Gastrocnemius medialis (tissue), 4 donors: ENCODE measurements at places on chromosomes 6 and 20.

- H3K27me3 ChIP-seq = no peaks in the 10 kb centered on the region
- DNase-seq = no peak
- H3K4me1 ChIP-seq = no peaks in the 10 kb centered on the region
- H3K4me3 ChIP-seq = no peak overlapping the region
These were observed 162.0 kb upstream of the SIM1 start for GRCh38 chr6:100626721-100627120.

GRCh38 chr20:25198663-25199383, 3.3 kb downstream of the ENTPD6 start:
- H3K4me3 ChIP-seq = no peak overlapping the region
- no peaks in the 10 kb centered on the region for H3K36me3 ChIP-seq
- H3K4me1 ChIP-seq = peaks cover 26% of the 10 kb centered on the region
- H3K27me3 ChIP-seq = no peaks in the 10 kb centered on the region

DNA sequence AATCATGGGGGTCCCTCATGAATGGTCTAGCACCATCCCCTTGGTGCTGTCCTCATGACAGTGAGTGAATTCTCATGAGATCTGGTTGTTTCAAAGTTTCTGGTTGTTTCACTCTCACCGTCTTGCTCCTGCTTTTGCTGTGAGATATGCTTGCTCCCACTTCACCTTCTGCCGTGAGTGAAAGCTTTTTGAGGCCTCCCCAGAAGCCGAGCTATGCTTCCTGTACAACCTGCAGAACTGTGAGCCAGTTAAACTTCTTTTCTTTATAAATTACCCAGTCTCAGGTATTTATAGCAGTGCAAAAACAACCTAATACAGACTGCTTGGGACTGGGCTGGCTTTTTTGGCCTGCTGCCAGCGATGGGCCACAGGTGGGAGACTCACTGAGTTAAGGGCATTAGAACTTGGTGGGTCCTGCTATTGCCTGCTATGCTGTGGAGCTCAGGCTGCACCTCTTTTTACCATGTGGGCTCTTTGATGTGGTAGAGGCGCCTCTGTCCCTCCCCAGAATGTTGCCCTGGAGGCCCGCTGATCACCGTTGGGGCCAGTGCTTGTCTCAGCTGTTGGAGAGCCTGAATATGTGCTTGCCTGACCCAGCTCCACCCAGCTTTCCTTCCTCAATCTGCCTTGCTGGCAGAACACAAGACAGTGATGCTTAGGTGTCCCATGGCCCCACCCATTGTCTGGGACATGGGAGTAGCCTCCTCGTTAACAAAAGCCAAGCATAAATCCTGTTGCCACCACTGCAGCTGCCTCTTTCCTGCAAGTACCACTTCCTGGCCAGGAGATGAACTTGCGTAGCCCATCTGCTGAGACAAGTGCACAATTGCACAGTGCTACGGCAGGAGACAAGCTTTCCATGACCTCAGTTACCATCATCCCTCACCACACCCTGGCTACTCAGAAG, 47.1 kb downstream of the IGF2R start:
- no peak for DNase-seq
- no peaks in the 10 kb centered on the region for H3K4me1 ChIP-seq
- no peak overlapping the region for H3K27ac ChIP-seq
- no peaks in the 10 kb centered on the region for H3K36me3 ChIP-seq

DNA sequence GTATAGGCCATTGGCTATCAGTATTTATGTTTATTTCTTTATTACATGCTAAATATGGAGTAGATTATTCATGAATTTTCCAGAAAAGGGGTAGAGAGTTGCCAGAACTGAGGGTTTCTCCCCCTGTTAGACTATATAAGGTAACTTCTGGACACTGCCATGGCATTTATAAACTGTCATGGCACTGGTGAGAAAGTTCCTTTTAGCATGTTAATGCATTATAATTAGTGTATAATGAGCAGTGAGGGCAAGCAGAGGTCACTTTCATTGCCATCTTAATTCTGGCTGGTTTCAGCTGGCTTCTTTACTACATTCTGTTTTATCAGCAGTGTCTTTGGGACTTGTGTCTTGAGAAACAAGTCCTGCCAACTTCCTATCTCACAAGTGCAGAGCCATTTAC, 220.0 kb upstream of the CNR1 start:
- H3K27ac ChIP-seq = no peak overlapping the region
- no peak overlapping the region for H3K4me3 ChIP-seq
- no peaks in the 10 kb centered on the region for H3K27me3 ChIP-seq
- H3K4me1 ChIP-seq = no peaks in the 10 kb centered on the region
- DNase-seq = no peak

DNA sequence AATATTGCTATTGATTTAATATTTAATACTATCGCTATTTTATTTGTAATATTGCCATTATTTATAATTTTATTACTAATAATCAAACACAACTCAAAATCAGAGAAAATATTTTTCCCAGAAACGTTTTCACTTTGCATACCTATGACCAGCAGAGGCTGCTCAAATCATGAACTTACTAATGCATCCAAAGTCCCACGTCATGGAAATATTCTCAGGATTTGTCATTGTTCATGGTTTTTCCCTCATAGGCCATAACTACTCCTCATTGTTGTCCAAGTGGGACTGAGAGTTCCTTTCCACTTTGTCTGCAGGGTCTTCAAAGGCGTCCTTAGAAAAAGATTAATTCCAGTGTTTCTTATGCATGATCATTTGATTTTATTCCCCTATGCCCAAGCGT, 344.8 kb downstream of the THBS2 start:
- H3K4me1 ChIP-seq = peaks cover 13% of the 10 kb centered on the region
- no peak for DNase-seq
- H3K27me3 ChIP-seq = no peaks in the 10 kb centered on the region
- no peak overlapping the region for H3K4me3 ChIP-seq
- no peak overlapping the region for H3K27ac ChIP-seq

DNA sequence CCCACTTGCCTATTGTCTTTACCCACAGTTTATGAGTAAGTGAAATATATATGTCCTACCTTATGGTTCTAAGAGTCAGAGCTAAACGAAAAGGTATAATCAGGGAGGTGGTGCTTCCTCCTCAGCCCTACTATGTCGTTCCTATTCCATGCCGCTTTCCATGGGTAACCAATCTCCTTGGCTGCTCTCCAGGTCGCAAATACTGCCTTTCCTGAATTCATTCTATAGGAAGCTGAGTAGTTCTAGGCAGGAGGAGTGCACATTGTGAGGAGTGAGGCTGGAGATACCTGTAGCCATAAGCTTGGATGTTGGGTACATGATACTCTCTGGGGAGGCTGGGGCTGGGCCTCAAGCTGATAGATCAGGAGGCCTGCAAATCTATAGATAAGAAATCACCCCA, 5.8 kb downstream of the IL20RA start:
- peaks cover 6% of the 10 kb centered on the region for H3K4me1 ChIP-seq
- H3K36me3 ChIP-seq = no peaks in the 10 kb centered on the region
- no peak overlapping the region for H3K27ac ChIP-seq
- H3K27me3 ChIP-seq = peaks cover 12% of the 10 kb centered on the region
- DNase-seq = no peak

- H3K4me3 ChIP-seq = no peak overlapping the region
- no peaks in the 10 kb centered on the region for H3K27me3 ChIP-seq
- H3K36me3 ChIP-seq = no peaks in the 10 kb centered on the region
- no peak overlapping the region for H3K27ac ChIP-seq
- H3K4me1 ChIP-seq = no peaks in the 10 kb centered on the region
These were observed 32.5 kb downstream of the PRR18 start for GRCh38 chr6:166275714-166276166.

DNA sequence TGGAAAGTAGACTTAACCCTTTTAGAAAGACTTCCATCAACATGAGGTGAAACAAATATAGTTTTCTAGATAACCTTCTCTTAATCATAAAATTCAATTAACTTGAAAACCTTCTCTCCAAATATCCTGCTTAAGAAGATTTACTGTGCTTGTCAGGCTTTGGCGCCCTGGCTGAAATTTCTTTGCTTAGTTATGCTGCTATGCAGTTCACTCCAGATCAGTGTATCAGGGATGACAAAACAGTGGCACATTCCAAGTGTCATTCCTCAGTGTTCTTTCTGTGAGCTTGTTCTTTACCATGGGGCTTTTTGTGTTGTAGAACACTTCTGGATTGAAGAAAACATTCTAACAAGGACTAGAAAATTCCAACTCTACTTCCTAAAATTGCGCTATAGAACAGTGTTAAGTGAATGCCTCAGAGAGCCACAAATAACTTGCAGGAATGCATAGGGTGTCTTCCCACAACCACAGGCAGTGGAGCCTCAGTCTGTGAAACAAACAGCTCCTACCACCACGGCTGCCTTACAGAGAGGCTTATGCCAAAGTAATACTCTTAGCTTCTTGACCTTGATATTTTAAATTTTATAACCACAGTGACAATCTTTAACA, 443.6 kb downstream of the CDC5L start:
- no peaks in the 10 kb centered on the region for H3K4me1 ChIP-seq
- H3K4me3 ChIP-seq = no peak overlapping the region
- H3K27ac ChIP-seq = no peak overlapping the region

DNA sequence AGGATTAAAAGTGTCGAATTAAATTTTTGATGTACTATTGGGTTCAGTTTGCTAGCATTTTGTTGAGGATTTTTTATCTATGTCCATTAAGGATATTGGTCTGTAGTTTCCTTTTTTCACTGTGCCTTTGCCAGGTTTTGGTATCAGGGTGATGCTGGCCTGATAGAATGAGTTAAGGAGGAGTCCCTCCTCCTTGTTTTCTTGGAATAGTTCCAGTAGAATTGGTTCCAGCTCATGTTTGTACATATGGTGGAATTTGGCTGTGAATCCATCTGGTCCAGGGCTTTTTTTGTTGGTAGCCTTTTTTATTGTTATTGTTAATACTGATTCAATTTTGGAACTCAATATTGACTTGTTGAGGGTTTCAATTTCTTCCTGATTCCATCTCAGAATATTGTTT, 141.8 kb downstream of the SIM1 start:
- H3K36me3 ChIP-seq = no peaks in the 10 kb centered on the region
- H3K27me3 ChIP-seq = no peaks in the 10 kb centered on the region
- H3K4me1 ChIP-seq = no peaks in the 10 kb centered on the region

DNA sequence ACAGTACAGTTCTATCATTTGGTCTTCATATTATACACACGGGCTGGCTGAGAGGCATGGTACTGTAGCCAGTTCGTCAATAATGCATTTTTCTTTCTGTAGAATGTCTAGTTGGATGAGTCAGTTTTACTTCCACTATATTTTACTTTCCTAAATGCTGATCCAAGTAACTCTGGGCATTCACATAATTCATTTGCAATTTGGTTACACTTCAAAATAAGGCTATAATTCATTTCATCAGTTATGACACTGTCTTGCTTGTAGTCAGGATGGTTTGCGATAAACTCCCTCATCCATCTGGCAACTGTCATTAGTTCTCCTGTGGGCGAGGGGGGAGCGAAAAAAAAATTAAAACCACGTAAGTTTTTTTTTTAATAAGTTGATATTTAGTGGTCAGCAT, 46.3 kb downstream of the GCLC start:
- no peak for DNase-seq
- peaks cover 60% of the 10 kb centered on the region for H3K36me3 ChIP-seq
- no peak overlapping the region for H3K4me3 ChIP-seq
- peaks cover 3% of the 10 kb centered on the region for H3K4me1 ChIP-seq
- H3K27me3 ChIP-seq = no peaks in the 10 kb centered on the region

- H3K4me1 ChIP-seq = no peaks in the 10 kb centered on the region
- no peak for DNase-seq
- no peaks in the 10 kb centered on the region for H3K36me3 ChIP-seq
- no peak overlapping the region for H3K4me3 ChIP-seq
These were observed 490.3 kb downstream of the COL12A1 start for GRCh38 chr6:74715355-74716085.

DNA sequence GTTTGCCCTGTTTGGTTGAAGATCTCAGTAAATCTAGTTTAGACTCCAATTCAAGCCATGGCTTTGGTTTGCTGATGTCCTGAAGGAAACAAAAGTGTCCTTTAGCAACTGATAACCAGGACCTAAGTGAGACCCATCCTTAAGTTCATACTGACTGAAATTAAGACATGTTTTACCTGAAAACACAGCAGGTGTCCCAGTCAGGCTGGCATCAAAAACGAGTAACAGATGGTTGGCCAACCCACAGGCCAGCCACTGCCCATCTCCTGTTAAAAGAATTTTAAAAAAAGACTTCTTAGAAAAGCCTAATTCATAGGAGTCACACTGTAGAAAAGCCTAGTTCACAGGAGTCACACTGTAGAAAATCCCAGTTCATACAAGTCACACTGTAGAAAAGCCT, 58.3 kb downstream of the WDR27 start:
- H3K27ac ChIP-seq = no peak overlapping the region
- DNase-seq = no peak
- no peaks in the 10 kb centered on the region for H3K27me3 ChIP-seq
- no peaks in the 10 kb centered on the region for H3K36me3 ChIP-seq
- no peaks in the 10 kb centered on the region for H3K4me1 ChIP-seq

- peak overlapping the region; percentile 86 for H3K27ac ChIP-seq
- H3K27me3 ChIP-seq = no peaks in the 10 kb centered on the region
- peaks cover 29% of the 10 kb centered on the region for H3K4me1 ChIP-seq
- DNase-seq = no peak
- H3K4me3 ChIP-seq = peak overlapping the region; percentile 35
- H3K36me3 ChIP-seq = no peaks in the 10 kb centered on the region
These were observed 730.9 kb upstream of the GJE1 start for GRCh38 chr6:141401851-141402250.

GRCh38 chr20:56411759-56412472, at the start of gene CASS4:
Gene CASS4, plus strand, starts transcription at chr20:56412260. Its CDS starts 199 bp downstream, at chr20:56412459.
- no peak within 1 kb of the TSS for H3K4me3 ChIP-seq
- H3K27me3 ChIP-seq = no peaks in the 10 kb centered on the region
- peaks cover 20% of the 10 kb centered on the region for H3K36me3 ChIP-seq
- DNase-seq = no peak
- H3K4me1 ChIP-seq = no peaks in the 10 kb centered on the region
- peak within 1 kb of the TSS; percentile 47 for H3K27ac ChIP-seq

DNA sequence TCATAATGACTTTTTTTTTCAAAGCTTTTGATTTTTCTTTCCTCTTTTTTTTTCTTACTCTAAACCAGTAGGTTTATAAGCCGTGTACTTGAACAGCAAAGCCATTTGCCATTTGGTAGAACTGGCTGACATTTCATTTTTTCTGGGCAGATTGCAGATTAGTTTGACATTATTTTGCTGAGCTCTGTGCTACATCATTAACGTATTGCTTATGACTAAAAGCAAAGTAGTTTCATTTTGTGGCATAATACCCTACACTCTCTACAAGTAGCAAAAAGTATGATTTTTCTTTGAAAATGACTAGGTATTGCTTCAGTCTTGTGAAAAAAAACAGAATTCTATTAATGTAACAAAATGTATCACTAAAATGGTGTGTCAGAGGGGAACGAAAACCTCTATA, 141.3 kb downstream of the GRIK2 start:
- H3K4me1 ChIP-seq = no peaks in the 10 kb centered on the region
- no peaks in the 10 kb centered on the region for H3K27me3 ChIP-seq
- DNase-seq = no peak
- H3K27ac ChIP-seq = no peak overlapping the region
- H3K4me3 ChIP-seq = no peak overlapping the region
